ENCODE measurements at places on chromosomes 12 and 14. TPM values are rescaled to one million over a fixed set of nuclear protein-coding genes. Genes with fewer than 3 reads are reported as not detected.

Gene BEST3
- not detected for total RNA-seq

Gene CIT
- 14.4 TPM for total RNA-seq

- peaks cover 2% of the 10 kb centered on the region for H3K27me3 ChIP-seq
- H3K27ac ChIP-seq = no peak overlapping the region
- DNase-seq = no peak
- H3K4me1 ChIP-seq = peaks cover 13% of the 10 kb centered on the region
Observed at GRCh38 chr12:104508752-104509446, 52.2 kb downstream of the CHST11 start.

- peaks cover 30% of the 10 kb centered on the region for H3K4me1 ChIP-seq
- H3K27me3 ChIP-seq = peaks cover 5% of the 10 kb centered on the region
- no peak overlapping the region for H3K4me3 ChIP-seq
- no peaks in the 10 kb centered on the region for H3K36me3 ChIP-seq
- no peak for DNase-seq
Observed at GRCh38 chr14:76525106-76525821, 149.3 kb downstream of the ESRRB start.

DNA sequence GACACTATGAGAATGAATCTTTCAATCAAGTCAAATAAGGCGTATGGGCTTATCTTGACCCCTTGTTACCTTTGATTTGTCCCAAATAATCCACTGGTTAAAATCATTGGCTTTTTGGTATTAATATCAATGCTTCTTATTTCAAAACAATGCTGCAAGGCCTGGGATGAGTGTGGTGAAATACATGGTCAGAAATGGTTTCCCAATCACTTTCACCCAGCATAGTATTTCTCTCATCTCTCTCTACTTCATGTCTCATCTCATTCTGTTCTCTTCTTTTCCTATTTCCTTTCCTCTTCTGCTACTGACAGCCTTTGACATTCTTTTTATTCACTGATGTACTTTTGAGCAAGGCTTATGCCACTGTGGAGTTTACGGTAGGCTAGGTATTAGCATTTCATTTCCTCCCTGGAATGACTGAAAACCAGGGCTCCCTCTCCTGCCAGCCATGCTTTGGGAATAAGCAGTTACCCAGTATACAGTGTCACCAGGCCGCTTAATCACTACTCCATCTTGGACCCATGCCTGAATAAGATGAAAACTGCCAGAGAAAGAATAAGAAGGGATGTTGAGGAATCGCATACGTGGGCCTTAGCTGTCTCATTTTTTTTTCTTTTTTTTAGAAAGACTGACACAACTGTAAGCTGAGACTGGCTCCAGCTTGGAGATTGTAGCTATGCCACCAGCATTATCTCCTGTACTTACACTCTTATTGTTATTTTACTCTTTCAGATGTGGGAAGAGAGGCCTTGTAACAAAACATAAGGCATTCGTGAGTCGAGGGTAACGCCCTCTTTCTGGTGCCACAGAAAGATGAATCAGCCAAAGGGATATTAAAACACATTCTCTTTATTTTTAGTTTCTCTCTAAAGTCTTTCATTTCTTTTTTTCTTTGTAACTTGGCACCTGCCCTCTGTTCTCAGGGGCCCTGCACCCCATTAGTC is 53.5 kb downstream of the IGF1 start:
- DNase-seq = no peak
- H3K27ac ChIP-seq = no peak overlapping the region
- H3K27me3 ChIP-seq = peaks cover 3% of the 10 kb centered on the region
- no peaks in the 10 kb centered on the region for H3K36me3 ChIP-seq
- H3K4me3 ChIP-seq = no peak overlapping the region

- no peaks in the 10 kb centered on the region for H3K4me1 ChIP-seq
- H3K27ac ChIP-seq = no peak overlapping the region
- H3K27me3 ChIP-seq = peaks cover 2% of the 10 kb centered on the region
Observed at GRCh38 chr14:93998871-93999403, 1.8 kb downstream of the CCDC197 start.

DNA sequence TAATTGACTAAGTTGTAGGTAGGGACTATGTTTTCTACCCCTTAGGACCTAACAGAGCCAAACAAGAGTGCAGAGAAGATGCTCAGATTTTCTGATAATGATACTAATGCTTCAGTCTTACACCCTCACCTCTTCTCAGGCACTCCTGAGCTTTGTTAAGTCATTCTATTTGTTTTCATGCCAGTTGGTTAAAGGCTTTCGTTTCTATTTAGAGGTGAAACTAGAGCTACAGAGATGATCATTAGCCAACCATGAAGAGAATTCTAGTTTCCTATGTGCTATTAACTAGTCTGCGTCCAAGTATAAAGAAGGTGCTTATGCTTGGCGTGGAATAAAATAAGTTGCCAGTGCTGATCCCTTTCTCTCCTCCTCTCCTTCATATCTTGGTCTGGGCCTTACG is 34.6 kb upstream of the PYGL start:
- no peaks in the 10 kb centered on the region for H3K36me3 ChIP-seq
- no peak for DNase-seq
- no peaks in the 10 kb centered on the region for H3K27me3 ChIP-seq
- no peak overlapping the region for H3K27ac ChIP-seq
- H3K4me1 ChIP-seq = no peaks in the 10 kb centered on the region

DNA sequence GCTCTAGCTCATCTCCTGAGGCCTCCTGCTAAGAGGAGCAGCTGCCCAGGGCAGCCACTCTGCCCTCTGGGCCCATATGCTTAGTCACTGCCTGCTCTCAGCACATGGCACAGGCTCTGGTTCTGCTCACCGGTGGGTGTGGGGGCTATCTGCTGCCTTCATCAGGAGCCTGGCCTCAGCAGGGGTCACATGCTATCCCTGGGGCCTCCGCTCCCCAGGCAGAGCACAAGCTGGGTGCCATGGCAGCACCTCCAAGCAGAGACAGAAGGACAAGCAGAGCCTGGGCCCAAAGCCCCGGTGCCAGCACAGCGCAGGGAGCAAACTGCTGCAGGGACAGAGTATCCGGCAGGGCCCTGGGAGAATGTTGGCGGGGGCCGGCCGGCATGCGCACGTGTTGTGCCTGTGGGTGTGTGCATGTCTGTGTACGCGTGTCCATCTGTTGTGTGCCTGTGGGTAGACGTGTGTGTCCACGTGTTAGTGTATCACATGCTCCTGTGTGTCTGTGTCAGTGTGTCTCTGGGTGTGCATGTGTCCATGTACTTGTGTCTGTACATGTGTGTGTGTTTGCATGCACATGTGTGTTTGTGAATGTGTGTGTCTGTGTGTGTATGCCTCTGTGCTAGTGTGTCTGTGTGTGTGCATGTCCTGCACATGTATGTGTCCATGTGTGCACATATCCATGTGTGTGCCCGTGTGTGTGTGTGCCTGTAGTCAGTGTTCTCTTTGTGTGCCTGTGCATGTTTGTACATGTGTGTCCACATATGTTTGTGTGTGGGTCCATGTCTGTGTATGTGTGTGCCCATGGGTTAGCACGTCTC is 326.9 kb downstream of the TMEM121 start:
- H3K4me3 ChIP-seq = peak overlapping the region; percentile 68
- peaks cover 24% of the 10 kb centered on the region for H3K36me3 ChIP-seq
- peaks cover 22% of the 10 kb centered on the region for H3K27me3 ChIP-seq

GRCh38 chr12:1706632-1706980 is 15.7 kb downstream of the ADIPOR2 start:
- no peaks in the 10 kb centered on the region for H3K36me3 ChIP-seq
- no peak for DNase-seq
- no peak overlapping the region for H3K27ac ChIP-seq
- H3K4me3 ChIP-seq = no peak overlapping the region
- H3K27me3 ChIP-seq = no peaks in the 10 kb centered on the region
- peaks cover 10% of the 10 kb centered on the region for H3K4me1 ChIP-seq

- no peak for DNase-seq
- H3K27me3 ChIP-seq = no peaks in the 10 kb centered on the region
- H3K36me3 ChIP-seq = no peaks in the 10 kb centered on the region
- H3K27ac ChIP-seq = no peak overlapping the region
- H3K4me3 ChIP-seq = no peak overlapping the region
- H3K4me1 ChIP-seq = no peaks in the 10 kb centered on the region
Observed at GRCh38 chr12:18165422-18165871, 75.5 kb upstream of the RERGL start.

All from endothelial cell (in vitro differentiated cells).